ENCODE measurements at places on chromosomes 2 and 18. TPM values are rescaled to one million over a fixed set of nuclear protein-coding genes. Genes with fewer than 3 reads are reported as not detected.

AQP12A gene
- total RNA-seq: not detected

RTP5 gene
- not detected for total RNA-seq

PROM2 gene
- total RNA-seq: 2.9 TPM

TRPM8 gene
- total RNA-seq: not detected

ARL4C gene
- total RNA-seq: 5.3 TPM

SERPINB13 gene
- total RNA-seq: not detected

LONRF2 gene
- total RNA-seq: 33.6 TPM

GRCh38 chr2:39696101-39696553, 30.4 kb downstream of the TMEM178A start:
- no peak overlapping the region for H3K4me3 ChIP-seq
- H3K27ac ChIP-seq: peak overlapping the region; percentile 60
- no peaks in the 10 kb centered on the region for H3K27me3 ChIP-seq
- H3K4me1 ChIP-seq: peaks cover 26% of the 10 kb centered on the region
- no peaks in the 10 kb centered on the region for H3K36me3 ChIP-seq

DNA sequence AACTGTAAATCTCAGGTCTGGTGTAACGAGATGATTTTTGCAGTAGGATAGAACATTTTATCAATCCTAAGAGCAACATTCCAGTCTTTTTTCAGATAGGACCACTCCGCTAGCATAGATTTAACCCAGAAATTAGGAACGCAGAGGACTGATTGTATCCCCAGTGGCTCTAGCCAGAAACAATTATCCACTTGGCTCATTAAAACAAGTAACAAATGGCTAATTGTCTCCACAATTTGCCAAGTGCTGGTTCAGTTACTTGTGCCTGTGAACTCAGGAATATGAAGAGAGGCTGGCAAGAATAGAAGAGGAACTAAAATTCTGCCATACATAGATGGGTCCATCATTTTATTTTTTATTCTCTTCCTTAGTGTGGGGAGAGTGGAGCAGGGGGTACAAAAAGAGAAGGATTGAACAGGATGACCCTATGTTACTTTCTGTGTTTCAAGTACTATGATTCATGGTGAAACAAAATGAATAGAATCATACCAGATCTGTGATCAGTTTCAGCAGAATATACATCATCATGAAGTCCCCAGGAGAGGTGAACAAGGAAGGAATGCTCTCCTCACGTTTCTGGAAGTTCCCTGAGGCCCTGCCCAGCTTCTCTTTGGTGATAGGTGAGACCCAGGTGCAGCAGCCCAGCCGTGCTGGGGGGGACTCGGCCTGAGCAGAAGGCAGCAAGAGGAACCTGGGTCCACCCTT, 121.6 kb downstream of the ARL4C start:
- no peaks in the 10 kb centered on the region for H3K27me3 ChIP-seq
- DNase-seq: no peak

GRCh38 chr2:127421871-127422558, 3.8 kb downstream of the PROC start:
- no peak for DNase-seq
- peaks cover 14% of the 10 kb centered on the region for H3K4me1 ChIP-seq
- no peaks in the 10 kb centered on the region for H3K36me3 ChIP-seq
- H3K27me3 ChIP-seq: peaks cover 18% of the 10 kb centered on the region

DNA sequence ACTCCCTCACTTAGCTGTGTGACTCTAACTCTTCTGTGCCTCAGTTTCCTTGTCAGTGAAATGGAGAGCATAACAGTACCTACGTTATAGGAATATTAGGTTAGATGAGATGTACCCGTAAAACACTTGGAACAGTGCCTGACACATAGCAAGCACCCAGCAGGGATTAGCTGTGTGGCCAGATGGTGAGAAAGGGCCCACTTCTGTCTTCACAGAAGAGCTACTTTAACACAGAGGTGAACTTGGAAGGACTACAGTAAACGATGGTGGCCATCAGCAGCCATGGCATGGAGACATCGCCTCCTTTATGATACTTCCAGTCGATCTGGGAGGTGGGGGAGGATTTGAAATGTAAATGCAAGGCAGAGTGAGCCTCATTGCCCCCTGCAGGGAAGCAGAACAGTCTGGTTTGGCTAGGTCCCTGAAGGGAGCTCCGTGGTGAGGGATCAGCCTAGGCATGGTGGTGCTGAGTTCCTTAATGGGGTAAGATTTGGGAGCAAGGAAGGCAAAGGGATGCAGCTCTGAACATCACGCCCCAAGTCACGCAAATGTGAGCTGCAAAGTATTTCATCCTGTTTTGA, 101.7 kb upstream of the ALPP start:
- H3K4me1 ChIP-seq: no peaks in the 10 kb centered on the region
- DNase-seq: no peak
- peaks cover 22% of the 10 kb centered on the region for H3K36me3 ChIP-seq
- no peak overlapping the region for H3K4me3 ChIP-seq
- no peaks in the 10 kb centered on the region for H3K27me3 ChIP-seq

DNA sequence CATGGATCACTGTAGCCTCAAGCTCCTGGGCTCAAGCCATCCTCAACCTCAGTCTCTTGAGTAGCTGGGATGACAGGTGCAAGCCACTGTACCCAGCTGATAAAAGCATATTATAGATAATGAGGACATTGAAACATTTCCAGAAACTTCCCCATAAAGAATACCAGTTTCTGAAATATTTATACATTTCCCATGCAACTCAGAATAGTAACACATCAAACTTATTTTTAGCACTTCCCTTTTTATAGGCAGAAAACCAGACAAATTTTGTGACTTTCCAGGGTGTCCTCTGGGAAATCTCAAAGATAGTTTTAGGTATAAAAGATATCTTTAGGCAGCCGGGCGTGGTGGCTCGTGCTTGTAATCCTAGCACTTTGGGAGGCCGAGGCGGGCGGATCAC, 25.1 kb upstream of the DPYSL5 start:
- no peak overlapping the region for H3K27ac ChIP-seq
- H3K36me3 ChIP-seq: no peaks in the 10 kb centered on the region
- no peak overlapping the region for H3K4me3 ChIP-seq
- DNase-seq: no peak

GRCh38 chr2:238370823-238371372, 50.6 kb downstream of the TRAF3IP1 start:
- DNase-seq: no peak
- H3K4me3 ChIP-seq: no peak overlapping the region
- H3K4me1 ChIP-seq: peaks cover 6% of the 10 kb centered on the region
- H3K36me3 ChIP-seq: no peaks in the 10 kb centered on the region

GRCh38 chr2:233063976-233064411, 3.9 kb downstream of the INPP5D start:
- H3K27ac ChIP-seq: no peak overlapping the region
- H3K27me3 ChIP-seq: no peaks in the 10 kb centered on the region
- H3K4me1 ChIP-seq: peaks cover 50% of the 10 kb centered on the region

DNA sequence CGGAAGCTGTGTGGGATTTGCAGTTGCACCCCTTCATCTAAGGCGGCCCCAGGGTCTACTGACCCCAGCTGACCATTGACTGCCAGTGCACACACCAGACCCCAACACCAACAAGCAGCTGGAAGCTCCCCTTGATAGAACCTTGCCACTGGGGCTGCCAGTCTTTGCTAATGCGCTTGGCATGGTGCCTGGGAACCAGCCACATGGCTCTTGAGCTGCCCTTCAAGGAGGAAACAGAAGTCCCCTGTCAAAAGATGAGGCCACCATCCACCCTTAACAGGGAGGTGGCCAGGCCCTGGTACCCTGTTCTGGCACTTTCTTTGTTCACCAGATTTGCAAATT, 8.6 kb downstream of the ALPI start:
- no peak overlapping the region for H3K27ac ChIP-seq
- H3K27me3 ChIP-seq: peaks cover 35% of the 10 kb centered on the region
- no peak for DNase-seq
- no peaks in the 10 kb centered on the region for H3K4me1 ChIP-seq

DNA sequence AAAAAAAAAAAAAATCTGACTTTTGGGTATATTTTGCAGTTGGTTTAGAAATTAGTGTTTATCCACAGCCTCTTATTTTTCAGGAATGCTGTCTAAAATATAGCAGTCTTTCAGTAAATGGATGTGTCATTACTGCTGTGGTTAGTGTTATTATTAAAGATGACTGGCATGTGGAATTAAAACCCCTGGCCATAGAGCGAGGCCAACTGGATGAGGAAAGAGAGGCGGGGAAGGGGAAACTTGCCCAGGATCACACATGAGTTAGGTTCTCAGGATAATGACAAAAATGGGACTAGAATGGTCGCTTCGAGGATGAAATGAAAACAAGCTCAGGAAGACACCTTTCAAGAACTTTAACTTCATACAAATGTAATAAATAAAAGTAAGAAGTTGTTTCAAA, 57.4 kb upstream of the APCDD1 start:
- DNase-seq: peak; percentile 24
- H3K36me3 ChIP-seq: no peaks in the 10 kb centered on the region
- no peaks in the 10 kb centered on the region for H3K4me1 ChIP-seq
- H3K4me3 ChIP-seq: no peak overlapping the region

- H3K27me3 ChIP-seq: no peaks in the 10 kb centered on the region
- H3K4me1 ChIP-seq: no peaks in the 10 kb centered on the region
- no peak overlapping the region for H3K4me3 ChIP-seq
Observed at GRCh38 chr2:16238001-16238761, 297.8 kb downstream of the MYCN start.
